Endothelial cell (in vitro differentiated cells): ENCODE measurements at places on chromosomes 3 and 15. TPM values are rescaled to one million over a fixed set of nuclear protein-coding genes. Genes with fewer than 3 reads are reported as not detected.

DNA sequence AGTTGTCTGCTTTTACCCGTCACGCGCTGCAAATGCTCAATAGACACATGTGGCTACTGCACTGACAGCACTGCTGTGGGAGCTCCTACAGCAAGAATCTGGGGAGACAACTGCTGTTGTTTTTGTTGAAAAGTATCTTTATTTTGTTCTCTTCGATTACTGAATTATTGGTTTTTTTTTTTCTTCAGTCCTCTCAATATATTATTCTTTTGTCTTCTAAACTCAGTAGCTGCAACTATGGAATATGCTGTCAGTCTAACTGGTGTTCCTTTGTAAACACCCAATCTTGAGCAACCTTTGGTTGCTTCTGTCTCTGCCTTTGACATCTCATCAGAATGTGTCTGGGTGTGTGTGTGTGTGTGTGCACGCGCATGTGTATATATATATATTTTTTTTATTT is 12.6 kb downstream of the DCP1A start:
- H3K27me3 ChIP-seq: no peaks in the 10 kb centered on the region
- H3K4me3 ChIP-seq: no peak overlapping the region
- DNase-seq: no peak
- H3K27ac ChIP-seq: no peak overlapping the region
- peaks cover 27% of the 10 kb centered on the region for H3K36me3 ChIP-seq
- no peaks in the 10 kb centered on the region for H3K4me1 ChIP-seq

DNA sequence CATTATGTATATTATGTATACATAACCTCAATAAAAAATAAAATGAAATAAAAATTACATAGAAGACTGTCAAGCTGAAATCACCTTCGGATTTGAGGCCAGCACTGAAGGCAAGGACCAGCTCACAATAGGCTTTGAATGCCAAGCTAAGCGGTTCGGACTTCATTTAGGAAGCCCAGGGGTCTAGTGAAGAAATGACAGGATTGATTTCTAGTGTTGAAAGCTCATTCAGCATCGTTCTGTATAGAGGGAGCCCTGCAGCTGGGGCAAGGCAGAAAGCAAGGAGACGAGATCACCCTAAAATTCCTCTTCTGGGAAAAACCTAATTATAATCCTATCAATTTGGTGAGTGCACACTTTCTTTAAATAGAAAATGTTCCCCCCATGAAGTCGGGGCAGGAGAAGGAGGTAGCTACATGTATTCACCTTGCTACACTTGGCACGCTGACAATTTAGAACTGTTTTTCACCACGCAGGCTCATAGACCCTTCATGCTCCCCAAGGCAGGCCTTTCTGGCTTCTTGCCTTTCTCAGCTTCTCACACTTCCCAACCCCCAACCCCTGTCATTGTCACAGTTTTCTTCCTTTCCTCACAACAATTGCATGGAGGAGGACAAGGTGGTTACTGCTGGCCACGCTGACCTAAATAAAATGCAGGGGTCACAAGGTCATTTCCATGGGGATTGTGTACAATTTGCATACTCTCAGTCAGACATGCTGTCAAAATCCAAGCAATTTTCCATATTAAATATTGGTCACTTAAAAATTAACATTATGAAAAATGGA is 44.4 kb upstream of the SSR3 start:
- H3K27me3 ChIP-seq: no peaks in the 10 kb centered on the region
- H3K4me3 ChIP-seq: no peak overlapping the region
- H3K36me3 ChIP-seq: no peaks in the 10 kb centered on the region
- DNase-seq: no peak

DNA sequence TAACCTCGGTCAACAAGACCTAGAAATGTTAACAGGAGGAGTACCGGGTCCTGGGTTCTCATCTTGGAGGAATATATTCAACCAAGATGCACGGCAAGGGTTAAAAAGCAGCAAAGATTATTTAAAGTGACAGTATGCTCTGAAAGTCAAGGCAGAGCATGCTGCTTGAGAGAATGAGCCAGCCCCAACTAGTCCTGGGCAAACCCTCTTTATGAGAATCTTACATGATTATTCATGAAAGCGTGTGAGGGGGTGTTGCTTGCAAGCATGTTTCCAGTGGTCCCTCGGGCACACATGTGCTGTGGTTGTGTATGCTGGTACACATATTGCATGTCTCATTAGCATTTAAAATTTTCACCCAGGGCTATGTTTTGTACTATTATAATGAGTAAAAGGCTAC is 1445.6 kb downstream of the SI start:
- no peak for DNase-seq
- no peaks in the 10 kb centered on the region for H3K4me1 ChIP-seq
- H3K4me3 ChIP-seq: no peak overlapping the region
- no peaks in the 10 kb centered on the region for H3K36me3 ChIP-seq

DNA sequence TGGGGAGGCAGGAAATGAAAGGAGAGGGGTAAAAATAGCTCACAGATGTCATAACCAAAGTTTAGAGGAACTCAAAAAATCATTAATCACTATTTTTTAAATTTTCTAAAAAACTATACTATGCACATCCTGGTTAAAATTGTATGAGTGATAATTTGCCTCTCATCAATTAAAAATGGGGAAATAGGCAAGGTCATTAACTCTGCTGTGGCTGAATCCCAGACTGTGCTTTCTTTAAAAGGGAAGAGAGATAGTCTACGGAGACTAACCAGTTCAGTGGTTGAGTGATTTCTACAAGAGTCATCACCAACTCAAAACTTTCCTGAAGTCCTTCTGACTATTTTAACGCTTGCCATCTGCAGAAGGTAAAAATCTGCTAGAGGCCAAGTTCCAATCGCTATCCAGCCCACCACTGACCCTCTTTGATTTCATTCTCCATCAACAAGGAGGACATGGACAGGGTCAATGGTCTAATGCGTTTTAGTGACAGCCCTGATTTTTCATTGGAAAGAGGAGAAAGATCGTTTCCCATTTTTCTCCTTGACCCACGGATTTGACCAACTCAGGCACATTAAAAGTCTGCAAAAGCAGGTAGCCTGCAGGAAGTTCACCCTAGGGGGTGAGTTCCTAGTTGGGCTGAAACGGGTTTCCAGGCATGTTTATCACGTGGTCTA is 850 bp downstream of the SUCLG2 start:
- peaks cover 7% of the 10 kb centered on the region for H3K4me1 ChIP-seq
- peak overlapping the region; percentile 87 for H3K4me3 ChIP-seq
- H3K27me3 ChIP-seq: peaks cover 2% of the 10 kb centered on the region
- no peak for DNase-seq
- H3K27ac ChIP-seq: peak overlapping the region; percentile 59

DNA sequence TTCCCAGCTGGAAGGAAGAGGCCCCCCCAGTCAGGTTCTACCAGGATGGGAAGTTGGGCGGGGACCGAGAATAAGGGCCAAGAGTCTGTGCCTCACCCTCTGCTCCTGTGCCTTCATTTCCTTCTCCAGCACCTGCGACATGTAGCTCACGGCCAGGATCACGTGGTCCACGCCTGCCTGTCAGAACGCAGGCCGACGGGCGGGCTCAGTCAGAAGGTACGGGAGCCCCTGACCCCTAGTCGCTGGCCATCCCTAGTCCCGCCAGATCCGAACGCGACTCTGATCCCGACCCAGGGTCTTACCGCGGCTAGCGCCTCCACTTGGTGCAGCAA is 489 bp downstream of the GMPPB start:
- peaks cover 4% of the 10 kb centered on the region for H3K36me3 ChIP-seq
- peaks cover 22% of the 10 kb centered on the region for H3K27me3 ChIP-seq
- peak; percentile 51 for DNase-seq
- H3K27ac ChIP-seq: peak overlapping the region; percentile 93
- H3K4me1 ChIP-seq: peaks cover 9% of the 10 kb centered on the region

DNA sequence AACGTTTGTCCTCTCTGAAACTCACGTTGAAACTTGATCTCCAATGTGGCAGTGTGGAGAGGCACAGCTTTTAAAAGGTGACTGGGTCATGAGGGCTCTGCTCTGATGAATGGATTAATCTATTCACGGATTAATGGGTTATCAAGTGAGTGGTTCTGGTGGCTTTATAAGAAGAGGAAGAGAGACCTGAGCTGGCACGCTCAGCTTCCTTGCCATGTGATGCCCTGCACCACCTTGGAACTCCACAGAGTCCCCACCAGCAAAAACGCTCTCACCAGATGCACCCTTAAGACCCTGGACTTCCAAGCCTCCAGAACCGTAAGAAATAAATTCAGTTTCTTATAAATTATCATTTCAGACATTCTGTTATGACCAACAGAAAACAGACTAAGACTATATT is 2.6 kb downstream of the PPP1R2 start:
- H3K27me3 ChIP-seq: peaks cover 2% of the 10 kb centered on the region
- H3K36me3 ChIP-seq: no peaks in the 10 kb centered on the region
- no peak for DNase-seq
- H3K4me3 ChIP-seq: no peak overlapping the region

The CA12 gene
- 0.44 TPM for total RNA-seq

The RLBP1 gene
- not detected for total RNA-seq

The C3orf20 gene
- 0.13 TPM for total RNA-seq

The LMAN1L gene
- not detected for total RNA-seq

The FBXW12 gene
- not detected for total RNA-seq

The EIF2B5 gene
- 37.0 TPM for total RNA-seq

The UROC1 gene
- not detected for total RNA-seq

The PLA2G4D gene
- total RNA-seq: not detected
